RKO (cell line): ENCODE measurements at places on chromosomes 16 and 17.

- no peak for DNase-seq
Observed at GRCh38 chr16:84652566-84652965, 4.3 kb downstream of the KLHL36 start.

DNA sequence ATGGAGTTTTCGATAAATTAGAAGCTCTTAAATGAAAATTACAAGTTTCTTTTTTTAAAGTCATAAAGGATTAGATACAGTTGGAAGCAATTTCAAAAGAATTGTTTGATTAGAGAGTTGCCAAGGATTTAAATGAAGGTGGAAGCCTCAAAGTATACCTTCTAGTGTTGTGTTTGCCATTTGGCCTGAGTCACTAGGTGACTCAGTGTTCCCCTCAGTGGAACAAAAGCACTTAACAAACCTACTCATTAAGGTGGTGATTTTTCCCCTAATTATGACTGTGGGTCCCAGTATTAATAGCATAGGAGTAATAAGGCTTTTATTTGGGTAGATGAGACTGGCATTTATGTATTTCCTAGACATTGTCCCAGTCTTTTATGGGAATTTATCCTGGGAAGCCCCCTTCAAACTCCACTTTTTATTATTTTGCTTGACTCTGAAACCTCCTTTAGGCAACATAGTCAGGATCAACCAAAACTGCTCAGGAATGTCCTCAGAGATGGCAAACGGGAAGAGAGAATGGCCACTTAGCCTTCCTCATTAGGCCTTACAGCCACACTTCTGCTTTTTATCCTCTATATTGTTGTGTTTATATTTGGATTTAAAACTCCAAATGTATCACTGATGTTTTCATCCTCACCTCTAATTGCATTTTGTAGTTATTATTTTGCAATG, 161.0 kb downstream of the FTO start:
- no peak for DNase-seq

DNA sequence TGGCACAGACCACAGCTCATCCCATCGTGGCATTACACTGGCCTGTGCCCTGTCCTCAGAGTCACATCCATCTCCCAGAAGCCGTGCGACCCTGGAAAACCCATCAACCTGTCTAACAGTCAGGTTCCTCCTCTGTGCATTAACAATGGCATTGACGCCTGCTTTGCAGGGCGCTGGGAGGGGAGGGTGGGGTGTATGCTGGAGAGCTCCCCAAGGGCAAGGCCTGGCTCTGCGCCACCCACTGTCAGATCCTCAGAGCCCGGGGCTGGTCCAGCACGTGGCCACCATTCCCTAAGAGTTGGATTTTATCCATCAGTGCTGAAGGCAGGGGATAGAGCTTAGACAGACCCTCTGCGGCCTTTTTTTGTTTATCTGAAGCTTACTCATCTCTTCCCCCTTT, 28.7 kb downstream of the NOS2 start:
- no peak for DNase-seq

- peak; percentile 55 for DNase-seq
Observed at GRCh38 chr17:48578616-48579470, 693 bp upstream of the HOXB4 start.

DNA sequence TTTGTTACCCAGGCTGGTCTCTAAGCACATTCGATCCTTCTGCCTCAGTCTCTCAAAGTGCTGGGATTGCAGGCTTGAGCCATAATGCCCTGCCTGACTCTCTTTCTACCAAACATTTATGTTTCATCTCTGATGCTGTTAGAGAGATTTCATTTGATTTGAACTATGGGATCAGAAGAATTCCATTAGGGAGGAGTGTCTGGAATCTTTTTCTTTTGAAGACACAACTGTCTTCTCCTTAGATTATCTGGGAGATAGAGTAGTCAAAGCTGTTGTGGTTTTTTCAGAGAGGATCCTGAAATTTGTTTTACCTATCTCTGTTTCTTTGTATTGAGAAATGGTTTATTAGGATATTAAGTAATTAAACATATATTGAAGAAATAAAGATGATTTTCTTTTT, 29.4 kb downstream of the WIPF2 start:
- DNase-seq: no peak

- DNase-seq: peak; percentile 72
Observed at GRCh38 chr17:75404731-75405364, 630 bp downstream of the GRB2 start.

GRCh38 chr17:35738519-35739133, 7.2 kb downstream of the RASL10B start:
- no peak for DNase-seq

- DNase-seq: no peak
Observed at GRCh38 chr16:621526-622105, 9.2 kb upstream of the WFIKKN1 start.

GRCh38 chr17:68963958-68964357, 8.8 kb upstream of the ABCA8 start:
- DNase-seq: no peak

GRCh38 chr17:76420356-76421043, 32.5 kb downstream of the UBE2O start:
- no peak for DNase-seq

- no peak for DNase-seq
Observed at GRCh38 chr16:30518552-30518951, 7.8 kb downstream of the ZNF768 start.

- peak; percentile 53 for DNase-seq
Observed at GRCh38 chr16:73048292-73049080, 558 bp upstream of the ZFHX3 start.

DNA sequence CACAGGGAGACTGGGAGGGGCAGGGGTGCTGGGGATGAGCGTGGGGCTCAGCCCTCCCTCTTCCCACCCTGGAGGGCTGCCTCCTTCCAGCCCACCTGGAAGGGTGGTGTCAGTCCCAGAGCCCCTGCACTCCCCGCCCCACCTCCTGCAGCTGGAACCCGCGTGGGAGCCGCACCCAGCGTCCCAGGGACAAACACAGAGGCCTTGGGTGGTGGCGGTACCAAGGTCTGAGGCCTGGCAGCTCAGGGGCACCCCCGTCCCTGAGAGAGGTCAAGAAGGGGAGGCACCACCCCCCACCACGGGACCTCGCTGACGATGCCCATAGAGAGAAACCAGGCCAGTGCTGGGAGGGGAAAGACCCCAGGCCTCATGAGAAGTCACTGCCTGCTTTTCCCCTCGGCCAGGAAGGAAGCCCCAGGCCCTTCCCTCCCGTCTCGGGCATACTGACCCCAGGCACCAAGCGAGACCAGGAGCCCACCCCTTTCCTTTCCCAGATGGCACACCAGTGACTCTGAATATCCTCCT, 4.1 kb downstream of the HS3ST6 start:
- no peak for DNase-seq

- no peak for DNase-seq
Observed at GRCh38 chr16:50475170-50475569, 73.0 kb upstream of the NKD1 start.

- no peak for DNase-seq
Observed at GRCh38 chr16:7315813-7316212, 16.8 kb upstream of the RBFOX1 start.

DNA sequence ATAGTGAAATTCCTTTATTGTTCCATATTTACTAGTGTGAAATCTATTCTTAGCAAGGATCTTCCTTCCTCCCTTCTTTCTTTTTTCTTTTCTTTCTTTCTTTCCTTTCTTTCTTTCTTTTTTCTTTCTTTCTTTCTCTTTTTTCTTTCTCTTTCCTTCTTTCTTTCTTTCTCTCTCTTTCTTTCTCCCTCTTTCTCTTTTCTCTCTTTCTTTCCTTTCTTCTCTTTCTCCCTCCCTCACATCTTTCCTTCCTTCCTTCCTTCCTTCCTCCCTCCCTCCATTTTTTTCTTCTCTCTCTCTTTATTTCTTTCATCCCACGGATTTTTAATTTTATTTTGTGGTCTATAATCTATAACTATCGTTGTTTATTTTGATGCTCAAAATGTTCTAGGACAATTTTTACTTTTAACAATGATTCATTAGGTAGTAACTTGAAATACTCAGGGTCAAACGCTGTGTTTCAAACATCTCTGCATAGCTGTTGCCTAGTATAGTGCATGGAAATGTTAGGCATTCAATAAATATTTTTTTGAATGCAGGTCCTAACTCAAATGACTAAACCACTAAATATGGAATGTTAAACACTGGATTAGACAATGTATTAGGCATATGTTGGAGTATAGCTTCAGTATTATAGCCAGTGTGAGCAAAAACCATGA, 178.3 kb downstream of the MAP2K6 start:
- DNase-seq: no peak

- no peak for DNase-seq
Observed at GRCh38 chr17:12114686-12115418, 94.2 kb downstream of the MAP2K4 start.

- no peak for DNase-seq
Observed at GRCh38 chr17:47872019-47872650, 21.2 kb upstream of the SP6 start.

GRCh38 chr17:63070031-63070430, 104.0 kb downstream of the TANC2 start:
- DNase-seq: no peak

DNA sequence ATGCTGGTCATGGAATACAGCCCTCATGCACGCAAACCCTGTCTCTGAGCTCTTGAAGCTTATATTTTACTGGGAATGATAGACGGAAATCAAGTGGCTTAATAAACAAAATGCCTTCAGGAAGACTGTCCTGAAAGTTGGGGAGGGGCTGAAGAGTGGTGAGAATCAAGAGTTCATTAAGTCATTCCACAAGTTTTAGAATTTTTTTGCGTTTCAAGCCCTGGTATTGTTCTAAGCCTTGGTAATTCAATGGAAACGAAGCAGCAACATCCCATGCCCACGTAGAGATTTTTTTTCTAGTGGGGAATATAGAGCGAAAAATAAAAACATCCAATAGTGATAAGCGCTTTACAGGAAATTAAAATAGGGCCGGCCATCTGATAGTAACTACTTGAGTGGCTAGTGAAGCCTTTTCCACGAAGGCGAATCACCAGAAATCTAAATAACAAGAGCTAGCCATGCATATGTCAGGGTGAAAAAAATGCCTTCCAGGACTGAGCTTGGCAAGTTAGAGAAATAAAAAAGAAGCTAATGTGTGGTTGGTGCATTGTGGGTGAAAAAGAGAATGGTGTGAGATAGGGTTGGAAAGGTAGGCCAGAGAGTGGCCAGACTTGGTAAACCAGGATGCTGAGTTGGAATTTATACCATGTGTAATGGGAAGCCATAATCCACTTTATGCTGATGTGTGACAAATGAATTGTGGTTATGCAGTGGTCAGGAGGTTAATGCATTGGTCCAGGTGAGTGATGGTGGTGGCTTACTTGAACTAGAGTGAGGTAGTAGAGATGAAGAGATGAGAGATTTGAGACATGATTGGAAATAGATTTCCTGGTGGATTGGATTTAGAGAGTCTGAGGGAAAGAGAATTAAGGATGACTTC, 772 bp downstream of the PFAS start:
- DNase-seq: peak; percentile 49

- no peak for DNase-seq
Observed at GRCh38 chr17:43530288-43531081, 15.7 kb downstream of the ETV4 start.

- DNase-seq: no peak
Observed at GRCh38 chr16:65279576-65279975, 157.7 kb upstream of the CDH11 start.

GRCh38 chr16:67674851-67675578, 8.4 kb downstream of the C16orf86 start:
- no peak for DNase-seq

DNA sequence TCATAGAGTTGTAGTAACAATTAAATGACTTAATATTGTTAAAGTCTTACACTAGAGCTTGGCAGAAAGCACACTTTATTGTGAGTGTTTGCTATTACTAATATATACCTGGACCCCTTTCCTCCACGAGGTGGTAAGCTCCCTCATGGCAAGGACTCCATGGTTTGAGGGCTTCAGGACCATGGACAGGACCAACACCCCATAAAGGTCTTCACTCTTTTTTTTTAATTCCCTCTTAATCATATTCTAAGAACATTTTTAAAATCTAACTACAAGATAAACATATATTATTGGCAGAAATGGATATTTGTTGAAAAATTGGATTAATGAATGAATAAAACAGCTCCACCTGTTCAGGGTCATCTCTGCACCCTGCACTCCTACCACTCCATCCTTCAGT, 154.5 kb downstream of the CBLN1 start:
- peak; percentile 27 for DNase-seq

DNA sequence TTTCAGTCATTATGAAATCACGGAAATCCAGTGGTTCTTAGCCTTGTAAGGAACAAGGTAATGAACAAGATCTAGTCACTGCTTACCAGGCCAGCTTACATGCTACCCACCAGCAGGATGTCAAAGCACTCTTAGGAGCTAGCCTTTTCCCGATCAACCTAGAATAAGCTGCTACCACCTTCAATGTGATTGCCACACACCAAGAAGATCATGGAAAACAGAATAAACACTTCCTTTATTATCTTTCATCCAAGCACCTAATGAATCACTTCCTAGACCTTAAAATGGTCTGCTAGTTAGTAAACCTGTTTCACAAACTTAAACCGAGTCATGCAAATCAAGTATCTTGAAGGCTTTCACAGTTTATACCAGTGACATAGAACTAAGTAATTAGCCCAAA, 5.0 kb downstream of the BBS2 start:
- no peak for DNase-seq

GRCh38 chr16:19621445-19621844, 65.9 kb downstream of the VPS35L start:
- no peak for DNase-seq

GRCh38 chr16:56551796-56552738, 12.8 kb upstream of the MT4 start:
- DNase-seq: no peak

GRCh38 chr16:48526058-48526957, 83.7 kb downstream of the N4BP1 start:
- DNase-seq: no peak

- DNase-seq: no peak
Observed at GRCh38 chr17:60351012-60351695, 40.8 kb downstream of the USP32 start.

- DNase-seq: no peak
Observed at GRCh38 chr17:7557775-7558543, 591 bp upstream of the TNFSF13 start.

- DNase-seq: no peak
Observed at GRCh38 chr17:69539274-69539673, 124.8 kb downstream of the MAP2K6 start.

- DNase-seq: no peak
Observed at GRCh38 chr16:31331807-31332301, 23.1 kb upstream of the ITGAX start.

- DNase-seq: no peak
Observed at GRCh38 chr17:50363217-50364060, 9.5 kb downstream of the MRPL27 start.
